ENCODE measurements at places on chromosomes 6 and 20. TPM values are rescaled to one million over a fixed set of nuclear protein-coding genes. Genes with fewer than 3 reads are reported as not detected.

- no peaks in the 10 kb centered on the region for H3K36me3 ChIP-seq
- no peaks in the 10 kb centered on the region for H3K4me1 ChIP-seq
- no peaks in the 10 kb centered on the region for H3K27me3 ChIP-seq
- no peak for DNase-seq
- no peak overlapping the region for H3K27ac ChIP-seq
- no peak overlapping the region for H3K4me3 ChIP-seq
Measured at GRCh38 chr6:105595829-105596228, 192.9 kb upstream of the PREP start.

Gene DPM1
- polyA plus RNA-seq: 53.8 TPM

DNA sequence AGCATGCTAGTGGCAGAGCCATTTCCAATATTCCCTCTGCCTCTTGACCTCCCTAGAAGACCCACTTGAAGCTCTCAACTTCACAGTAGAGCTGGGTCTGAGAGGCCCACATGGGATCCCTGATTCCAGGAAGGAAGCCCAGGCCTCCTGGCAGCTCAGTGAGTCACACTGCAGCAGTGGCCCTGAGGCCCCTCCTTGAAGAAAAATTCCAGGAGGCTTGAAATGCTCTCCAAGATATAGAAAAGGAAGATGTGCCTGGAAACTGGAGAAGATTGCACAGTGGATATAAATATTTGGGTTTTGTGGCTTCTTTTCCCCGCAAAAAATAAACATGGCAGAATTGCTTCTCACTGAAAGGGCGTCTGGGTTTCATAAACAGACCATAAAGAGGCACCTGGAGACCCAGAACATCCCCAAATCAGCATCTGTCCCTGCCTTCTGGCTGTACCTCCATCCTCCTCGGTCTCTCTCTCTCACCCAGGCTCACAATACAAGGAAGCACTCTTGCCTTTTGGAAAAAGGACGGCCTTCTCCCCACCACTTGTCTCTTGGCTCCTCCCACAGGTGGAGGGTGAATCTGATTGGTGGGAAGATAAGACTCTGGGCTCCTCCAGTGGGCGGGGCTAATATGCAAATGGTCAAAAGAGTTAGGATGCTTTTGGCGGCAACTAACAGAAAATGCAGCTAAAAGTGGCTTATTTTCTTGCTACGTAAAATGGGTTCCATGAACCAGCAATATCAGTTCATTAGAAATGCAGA, 200.0 kb upstream of the SULF2 start:
- H3K4me1 ChIP-seq: no peaks in the 10 kb centered on the region
- H3K36me3 ChIP-seq: no peaks in the 10 kb centered on the region
- H3K27me3 ChIP-seq: no peaks in the 10 kb centered on the region
- DNase-seq: no peak
- no peak overlapping the region for H3K4me3 ChIP-seq
- no peak overlapping the region for H3K27ac ChIP-seq

Gene GSTA2
- 2.0 TPM for polyA plus RNA-seq

GRCh38 chr6:72733045-72733444, 111.2 kb downstream of the KCNQ5 start:
- no peaks in the 10 kb centered on the region for H3K4me1 ChIP-seq
- no peak overlapping the region for H3K4me3 ChIP-seq
- no peak for DNase-seq
- H3K36me3 ChIP-seq: no peaks in the 10 kb centered on the region

DNA sequence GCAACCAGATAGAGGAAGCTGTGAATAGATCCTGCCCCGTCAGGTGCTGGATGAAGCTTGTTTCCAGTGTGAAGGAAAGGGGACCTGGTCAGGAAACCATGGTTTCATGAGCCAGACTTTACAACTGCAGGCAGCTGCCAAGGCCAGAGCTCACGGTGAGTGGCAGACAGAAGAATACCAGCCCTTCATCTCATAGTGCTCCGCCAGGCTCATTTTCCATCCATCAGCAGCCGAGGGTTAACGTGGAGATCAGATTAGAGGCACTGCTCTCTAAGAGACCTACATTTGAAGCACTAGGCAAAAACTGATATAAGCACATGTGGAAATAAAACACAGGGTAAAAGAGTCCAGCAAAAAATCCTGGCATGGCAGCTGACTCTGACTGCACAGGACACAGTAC, 172.4 kb downstream of the CD24 start:
- DNase-seq: no peak
- no peaks in the 10 kb centered on the region for H3K36me3 ChIP-seq
- no peak overlapping the region for H3K27ac ChIP-seq
- H3K4me3 ChIP-seq: no peak overlapping the region
- no peaks in the 10 kb centered on the region for H3K4me1 ChIP-seq
- H3K27me3 ChIP-seq: no peaks in the 10 kb centered on the region

DNA sequence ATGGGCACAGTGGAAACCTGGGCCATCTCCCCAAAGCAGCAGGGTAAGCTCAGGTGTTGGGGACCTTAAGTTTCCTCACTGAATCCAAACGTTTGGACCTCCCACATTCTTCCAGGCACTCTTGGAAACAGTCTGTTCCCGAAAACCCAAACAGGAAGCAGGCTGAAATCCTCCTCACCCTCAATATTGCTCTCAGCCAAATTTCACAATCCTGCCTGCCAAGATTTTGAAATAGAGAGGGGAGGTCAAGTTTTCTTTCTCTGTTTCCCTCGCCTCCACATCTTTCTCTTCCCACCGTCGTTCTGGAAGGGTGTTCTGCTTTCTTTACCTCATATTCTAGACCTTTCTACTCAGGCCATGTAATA, 392.0 kb upstream of the SASH1 start:
- peaks cover 3% of the 10 kb centered on the region for H3K4me1 ChIP-seq
- H3K27ac ChIP-seq: no peak overlapping the region

Gene NKX2-2
- not detected for polyA plus RNA-seq

GRCh38 chr20:7608250-7608649, 332.0 kb downstream of the HAO1 start:
- H3K4me3 ChIP-seq: no peak overlapping the region
- H3K27me3 ChIP-seq: no peaks in the 10 kb centered on the region
- H3K4me1 ChIP-seq: no peaks in the 10 kb centered on the region
- no peak overlapping the region for H3K27ac ChIP-seq

DNA sequence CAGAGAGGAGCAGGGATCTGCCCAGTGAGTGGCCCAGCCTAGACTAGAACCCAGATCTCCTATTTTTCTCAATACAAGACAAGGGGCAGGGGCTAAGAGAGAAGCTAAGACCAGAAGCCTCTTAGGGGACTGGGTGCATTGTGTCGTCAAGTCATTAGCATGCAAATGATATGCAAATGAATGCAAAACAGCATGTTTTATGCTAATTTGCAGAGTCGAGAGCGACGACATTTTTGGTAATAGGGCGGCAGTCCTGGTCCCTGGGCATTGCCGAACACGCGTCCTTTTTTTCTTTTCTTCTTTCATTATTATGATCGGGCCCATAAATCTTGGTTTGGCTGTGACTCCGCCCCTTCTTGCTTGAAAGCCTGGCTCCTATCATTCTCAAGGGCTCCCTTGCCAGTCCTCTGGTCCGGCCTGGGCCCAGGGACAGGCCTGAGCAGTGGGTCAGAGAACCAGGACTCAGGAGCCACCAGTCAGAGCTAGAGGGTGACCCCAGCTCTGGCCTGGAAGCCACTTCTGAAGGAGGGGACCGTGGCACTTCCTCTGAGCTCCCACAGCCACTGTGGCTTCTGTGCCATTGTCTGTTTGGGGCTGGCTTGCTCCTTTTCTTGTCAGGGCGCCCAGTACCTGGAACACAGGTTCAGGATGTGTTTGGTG, 32.0 kb upstream of the SCRT2 start:
- DNase-seq: no peak
- H3K4me3 ChIP-seq: no peak overlapping the region
- no peaks in the 10 kb centered on the region for H3K4me1 ChIP-seq
- H3K27ac ChIP-seq: no peak overlapping the region
- H3K27me3 ChIP-seq: no peaks in the 10 kb centered on the region

- no peak overlapping the region for H3K27ac ChIP-seq
- DNase-seq: no peak
- no peaks in the 10 kb centered on the region for H3K27me3 ChIP-seq
- no peaks in the 10 kb centered on the region for H3K36me3 ChIP-seq
Measured at GRCh38 chr6:41649596-41649995, 11.3 kb downstream of the MDFI start.

GRCh38 chr20:61956396-61957342, 109.0 kb downstream of the TAF4 start:
- no peak overlapping the region for H3K4me3 ChIP-seq
- peak; percentile 58 for DNase-seq
- H3K36me3 ChIP-seq: no peaks in the 10 kb centered on the region
- no peak overlapping the region for H3K27ac ChIP-seq

GRCh38 chr6:24990236-24990845, 54.6 kb upstream of the RIPOR2 start:
- H3K27ac ChIP-seq: no peak overlapping the region
- no peaks in the 10 kb centered on the region for H3K27me3 ChIP-seq
- no peak overlapping the region for H3K4me3 ChIP-seq
- H3K36me3 ChIP-seq: no peaks in the 10 kb centered on the region

DNA sequence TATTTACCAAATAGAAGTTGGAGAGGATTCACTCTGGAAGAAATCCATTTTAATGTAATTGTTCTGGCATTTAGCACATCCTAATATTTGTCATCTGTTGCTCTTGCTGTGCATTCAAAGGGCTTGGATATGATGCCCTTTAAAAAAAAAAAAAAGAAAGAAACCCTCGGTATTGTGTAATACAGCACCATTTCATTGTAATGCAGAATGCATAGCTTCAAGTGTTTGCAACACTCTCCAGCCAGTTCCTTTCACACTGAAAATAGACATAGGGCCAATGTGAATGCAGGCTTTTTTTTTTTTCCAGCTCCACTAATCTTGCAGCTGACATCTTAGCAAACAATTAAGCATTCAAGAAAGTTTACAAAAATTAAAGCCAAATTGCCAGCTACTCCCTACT, 197.4 kb upstream of the POU3F2 start:
- no peak overlapping the region for H3K27ac ChIP-seq
- no peaks in the 10 kb centered on the region for H3K4me1 ChIP-seq
- no peak overlapping the region for H3K4me3 ChIP-seq
- DNase-seq: no peak

DNA sequence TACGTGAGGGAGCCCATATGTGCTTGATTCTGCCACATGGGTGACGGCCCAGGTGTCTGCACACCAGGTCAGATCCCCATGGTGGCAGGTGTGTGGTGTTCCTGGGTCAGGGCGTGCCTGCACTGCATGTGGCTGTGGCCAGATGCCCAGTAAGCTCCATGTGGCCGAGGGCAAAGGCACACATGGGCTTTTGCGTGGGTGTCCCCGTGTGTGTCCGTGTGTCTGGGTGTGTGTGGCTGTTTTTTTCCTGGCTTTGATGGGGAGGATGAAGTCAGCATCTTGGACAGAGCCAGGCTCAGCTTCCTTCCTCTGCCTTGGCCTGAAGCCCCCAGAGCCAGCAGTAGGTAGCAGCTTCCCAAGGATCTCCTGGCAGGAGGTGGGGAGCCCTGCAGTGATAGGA, 1.5 kb upstream of the TNXB start:
- H3K4me3 ChIP-seq: no peak overlapping the region
- DNase-seq: no peak
- H3K27me3 ChIP-seq: no peaks in the 10 kb centered on the region
- H3K27ac ChIP-seq: no peak overlapping the region
- no peaks in the 10 kb centered on the region for H3K36me3 ChIP-seq

DNA sequence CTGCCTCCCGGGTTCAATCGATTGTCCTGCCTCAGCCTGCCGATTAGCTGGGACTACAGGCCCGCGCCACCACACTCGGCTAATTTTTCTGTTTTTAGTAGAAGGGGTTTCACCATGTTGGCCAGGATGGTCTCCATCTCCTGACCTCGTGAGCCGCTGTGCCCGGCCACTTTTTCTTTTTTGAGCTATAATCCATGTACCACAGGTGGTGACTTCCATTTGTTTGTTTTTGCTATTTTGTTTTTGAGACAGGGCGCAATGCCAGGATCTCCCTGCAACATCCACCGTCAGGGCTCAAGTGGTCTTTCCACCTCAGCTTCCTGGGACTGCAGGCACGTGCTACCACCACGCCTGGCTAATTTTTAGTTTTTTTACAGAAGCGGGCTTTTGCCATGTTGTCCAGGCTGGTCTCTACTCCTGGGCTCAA, 8.5 kb downstream of the HSPA1B start:
- no peaks in the 10 kb centered on the region for H3K36me3 ChIP-seq
- H3K27ac ChIP-seq: peak overlapping the region; percentile 93
- H3K27me3 ChIP-seq: no peaks in the 10 kb centered on the region
- peak overlapping the region; percentile 97 for H3K4me3 ChIP-seq

GRCh38 chr6:81613606-81614005, 138.9 kb downstream of the TENT5A start:
- H3K27ac ChIP-seq: no peak overlapping the region
- no peaks in the 10 kb centered on the region for H3K27me3 ChIP-seq
- DNase-seq: no peak
- H3K4me1 ChIP-seq: no peaks in the 10 kb centered on the region
- no peak overlapping the region for H3K4me3 ChIP-seq

Gene KIAA1755
- polyA plus RNA-seq: 11.8 TPM

DNA sequence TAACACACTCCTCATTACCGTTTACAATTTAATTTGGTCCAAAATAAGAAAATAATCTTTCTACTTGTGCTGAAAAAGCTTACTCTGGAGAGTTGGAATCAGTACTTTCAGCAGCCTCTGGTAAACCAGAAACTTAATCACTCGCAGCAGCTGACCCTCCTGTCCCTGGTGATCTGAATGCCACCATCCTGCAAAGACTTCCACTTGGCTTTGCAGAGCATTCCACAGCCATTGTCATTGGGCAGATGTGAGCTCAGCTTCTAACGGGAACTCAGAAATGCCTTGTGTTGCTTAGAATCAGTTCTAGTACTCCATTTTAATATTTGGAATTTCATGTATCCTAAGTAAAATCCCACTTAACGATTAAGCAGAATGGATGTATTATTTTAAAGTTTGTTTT, 59.7 kb downstream of the PHACTR1 start:
- no peaks in the 10 kb centered on the region for H3K4me1 ChIP-seq
- H3K27ac ChIP-seq: no peak overlapping the region
- no peak overlapping the region for H3K4me3 ChIP-seq

GRCh38 chr20:45235995-45236394, 14.8 kb downstream of the SEMG2 start:
- no peaks in the 10 kb centered on the region for H3K27me3 ChIP-seq
- no peak overlapping the region for H3K27ac ChIP-seq
- no peak for DNase-seq
- no peak overlapping the region for H3K4me3 ChIP-seq

Gene SMLR1
- polyA plus RNA-seq: 0.40 TPM

- no peak within 1 kb of the TSS for H3K27ac ChIP-seq
- H3K4me3 ChIP-seq: peak within 1 kb of the TSS; percentile 5
- DNase-seq: peak; percentile 36
- peaks cover 2% of the 10 kb centered on the region for H3K4me1 ChIP-seq
- H3K36me3 ChIP-seq: no peaks in the 10 kb centered on the region
- H3K27me3 ChIP-seq: no peaks in the 10 kb centered on the region
Measured at GRCh38 chr6:10886691-10887502, at the start of gene SYCP2L. Gene SYCP2L, plus strand, starts transcription at chr6:10887052. Its CDS starts 75 bp downstream, at chr6:10887127.

- no peaks in the 10 kb centered on the region for H3K27me3 ChIP-seq
- no peak overlapping the region for H3K27ac ChIP-seq
- H3K4me1 ChIP-seq: peaks cover 14% of the 10 kb centered on the region
- no peaks in the 10 kb centered on the region for H3K36me3 ChIP-seq
Measured at GRCh38 chr6:110322151-110322873, 35.8 kb downstream of the METTL24 start.

Gene FHL5
- 31.1 TPM for polyA plus RNA-seq
